Stimulated activated CD4-positive, alpha-beta T cell treated with anti-CD3 and anti-CD28 coated beads, Interleukin-12 subunit alpha, Interleukin-12 subunit beta, amount 100 ng/mL, for 48 hours (primary cell): ENCODE measurements at places on chromosomes 16 and 17.

DNA sequence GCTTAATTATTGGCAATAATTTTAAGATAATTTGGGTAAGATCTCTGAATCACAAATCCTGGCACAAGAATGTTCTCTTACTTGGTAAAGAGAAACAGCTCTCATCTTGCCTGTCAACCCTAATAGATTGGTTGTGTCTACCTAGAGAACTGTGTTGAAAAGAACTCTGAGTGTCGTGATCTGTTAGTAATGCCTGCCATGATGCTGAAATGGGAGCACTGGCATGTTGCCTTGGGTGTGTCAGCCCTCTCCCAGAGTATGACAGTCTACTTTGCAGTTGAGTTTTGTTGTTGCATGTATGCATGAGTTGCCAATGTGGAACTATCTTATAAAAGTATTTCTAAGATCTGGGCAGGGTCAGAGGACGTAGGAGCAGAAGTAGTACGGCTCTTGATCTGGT, 221.4 kb downstream of the MAF start:
- DNase-seq: no peak

DNA sequence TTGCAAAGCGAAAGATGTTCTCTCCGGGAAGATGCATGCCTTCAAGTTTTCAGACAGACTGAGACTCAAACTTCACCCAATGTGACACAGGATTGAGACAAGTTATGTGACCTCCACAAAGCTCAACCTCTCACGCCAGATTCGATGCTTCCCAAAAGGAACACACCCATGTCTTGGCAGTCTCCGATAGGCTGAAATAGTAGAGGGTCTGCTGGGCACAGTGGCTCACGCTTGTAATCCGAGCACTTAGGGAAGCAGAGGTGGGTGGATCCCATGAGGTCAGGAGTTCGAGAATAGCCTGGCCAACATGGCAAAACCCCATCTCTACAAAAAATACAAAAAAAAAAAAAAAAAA, 22.1 kb downstream of the ZFHX3 start:
- DNase-seq: no peak

- DNase-seq: no peak
Measured at GRCh38 chr17:67212714-67213417, 32.1 kb downstream of the HELZ start.

DNA sequence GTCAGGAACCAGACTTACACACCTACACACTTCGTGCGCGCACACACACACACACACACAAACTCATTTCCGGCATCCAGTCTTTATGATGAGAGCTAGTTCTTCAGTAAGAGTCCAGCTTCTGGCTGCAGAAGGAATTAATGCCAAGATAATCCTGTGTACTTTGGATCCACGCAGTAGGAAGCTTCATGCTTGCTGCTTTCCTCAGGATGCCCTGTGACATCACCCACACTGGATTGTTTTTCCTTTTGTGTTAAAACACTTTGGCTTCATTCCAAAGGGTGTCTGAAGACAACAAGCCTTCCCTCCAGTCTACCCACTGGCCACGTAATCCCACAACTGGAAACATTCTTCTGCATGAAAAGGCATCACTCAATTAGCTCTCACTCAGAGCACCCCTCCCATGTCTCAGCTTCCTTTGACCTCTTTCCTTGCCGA, 35.4 kb downstream of the KCNJ16 start:
- DNase-seq: no peak

- no peak for DNase-seq
Measured at GRCh38 chr17:69501591-69502468, 87.3 kb downstream of the MAP2K6 start.

- no peak for DNase-seq
Measured at GRCh38 chr17:34711646-34712045, 132.3 kb downstream of the TMEM132E start.

DNA sequence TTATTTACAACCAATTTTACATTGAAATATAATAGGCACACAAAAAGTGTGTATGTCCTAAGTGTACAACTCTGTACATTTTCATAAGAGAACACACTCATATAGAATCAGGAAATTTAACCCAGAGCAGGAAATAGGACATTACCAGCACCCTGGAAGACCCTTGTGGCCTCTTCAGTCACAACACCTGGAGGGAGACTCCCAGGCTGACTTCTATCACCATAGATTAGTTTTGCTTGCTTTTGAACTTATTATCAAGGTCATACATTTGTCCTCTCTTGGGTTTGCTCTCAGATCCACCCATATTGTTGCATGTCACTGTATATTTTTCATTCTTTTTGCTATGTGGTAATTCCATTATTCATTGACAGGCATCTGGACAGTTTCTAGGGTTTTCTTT, 5.8 kb downstream of the RIPOR1 start:
- DNase-seq: no peak

- DNase-seq: no peak
Measured at GRCh38 chr16:83285921-83286320, 521.9 kb upstream of the HSBP1 start.

GRCh38 chr16:11092788-11093571, 148.6 kb downstream of the CLEC16A start:
- no peak for DNase-seq

DNA sequence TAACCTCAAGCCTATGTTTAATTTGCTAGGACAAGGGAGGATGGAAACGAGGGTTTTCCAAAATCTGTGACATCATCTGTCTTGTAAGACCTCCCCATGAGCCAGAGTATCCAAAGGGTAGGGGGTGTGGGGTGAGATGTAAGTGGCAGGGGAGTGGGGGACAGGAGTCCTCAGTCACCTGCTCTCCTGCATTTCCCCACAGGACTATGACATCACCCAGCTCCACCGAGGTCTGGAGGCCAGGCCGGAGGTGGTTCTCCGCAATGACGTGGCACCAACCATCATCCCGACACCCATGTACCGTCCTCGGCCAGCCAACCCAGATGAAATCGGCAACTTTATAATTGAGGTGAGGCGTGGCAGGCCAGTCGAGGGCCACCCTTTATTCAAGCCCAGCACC, 41.5 kb upstream of the CDH1 start:
- DNase-seq: no peak

GRCh38 chr16:4017807-4018206, 98.4 kb downstream of the ADCY9 start:
- no peak for DNase-seq

DNA sequence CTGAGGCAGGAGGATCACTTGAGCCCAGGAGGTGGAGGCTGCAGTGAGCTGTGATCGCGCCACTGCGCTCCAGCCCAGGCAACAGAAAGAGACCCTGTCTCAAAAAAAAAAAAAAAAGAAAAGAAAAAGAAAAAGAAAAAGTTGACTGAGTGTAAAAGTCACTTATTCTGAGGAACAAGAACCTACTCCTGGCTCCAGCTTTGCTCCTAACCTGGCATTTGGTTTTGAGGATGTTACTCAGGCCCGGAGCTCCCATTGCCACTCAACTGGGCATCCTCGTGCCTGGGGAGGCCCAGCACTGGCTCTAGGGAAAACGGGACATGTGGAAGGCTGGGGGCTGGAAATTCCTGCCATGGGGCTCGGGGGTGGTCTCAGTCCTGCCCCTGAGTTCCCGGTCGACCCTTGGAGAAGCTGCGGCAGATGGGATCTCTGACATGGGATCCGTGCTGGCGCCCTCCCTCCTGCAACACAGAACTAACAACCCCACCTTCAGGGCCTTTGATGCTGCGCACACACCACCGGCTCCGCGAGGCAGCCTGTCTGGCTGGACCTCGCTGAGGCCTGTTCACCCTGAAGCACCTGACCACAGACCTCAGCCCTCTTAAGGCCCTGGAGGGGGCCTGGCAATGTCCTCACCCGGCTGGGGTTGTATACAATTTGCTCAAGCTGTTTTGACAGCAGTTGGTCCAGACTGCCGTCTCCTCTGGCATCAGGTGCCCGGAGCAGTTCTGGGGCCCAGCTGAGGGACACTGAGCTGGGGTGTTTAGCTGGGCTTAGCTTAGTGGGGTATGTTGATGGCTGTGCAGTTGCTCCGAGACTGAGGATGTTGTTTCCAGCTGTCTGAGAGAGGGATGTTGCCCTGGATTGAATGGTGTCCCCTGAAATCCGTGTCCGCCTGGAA, 12.3 kb downstream of the CD7 start:
- no peak for DNase-seq

GRCh38 chr16:74623214-74623838, 16.4 kb upstream of the GLG1 start:
- DNase-seq: no peak

- DNase-seq: no peak
Measured at GRCh38 chr16:51710186-51710585, 559.1 kb upstream of the SALL1 start.
